Stimulated activated CD8-positive, alpha-beta memory T cell treated with anti-CD3 and anti-CD28 coated beads, Interleukin-7, amount 100 ng/mL, for 48 hours (primary cell): ENCODE measurements at places on chromosomes 2 and 18.
A peak's percentile ranks its signal among the peaks of the same experiment; 100 is the strongest.

- no peak for DNase-seq
These were observed 3.0 kb upstream of the FOSL2 start for GRCh38 chr2:28389399-28390240.

GRCh38 chr2:198973181-198973580 lies 484.6 kb downstream of the SATB2 start:
- DNase-seq, result no peak

- DNase-seq, result no peak
These were observed 8.3 kb downstream of the WNT6 start for GRCh38 chr2:218867900-218868299.

DNA sequence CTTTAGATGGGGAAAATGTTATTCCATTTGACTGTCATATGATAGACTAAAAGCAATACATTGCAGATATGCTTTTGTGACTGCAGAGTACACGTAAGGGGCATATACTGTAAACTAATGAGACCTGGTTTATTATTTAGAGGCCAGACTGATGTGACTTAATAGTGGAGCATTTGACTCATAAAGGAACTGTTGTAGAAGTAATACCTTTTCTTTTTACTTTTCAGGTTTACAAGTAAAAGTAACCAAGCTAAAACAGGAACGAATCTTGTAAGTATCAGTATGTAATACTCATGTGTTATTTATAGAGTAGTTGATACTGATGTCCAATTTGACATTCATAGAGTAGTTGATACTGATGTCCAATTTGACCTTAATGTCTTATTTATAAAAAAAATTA lies 13.1 kb downstream of the RBBP8 start:
- no peak for DNase-seq

- DNase-seq, result no peak
These were observed 844 bp upstream of the VSNL1 start for GRCh38 chr2:17539611-17540092.

GRCh38 chr18:23596183-23596582 lies 9.9 kb upstream of the NPC1 start:
- no peak for DNase-seq

DNA sequence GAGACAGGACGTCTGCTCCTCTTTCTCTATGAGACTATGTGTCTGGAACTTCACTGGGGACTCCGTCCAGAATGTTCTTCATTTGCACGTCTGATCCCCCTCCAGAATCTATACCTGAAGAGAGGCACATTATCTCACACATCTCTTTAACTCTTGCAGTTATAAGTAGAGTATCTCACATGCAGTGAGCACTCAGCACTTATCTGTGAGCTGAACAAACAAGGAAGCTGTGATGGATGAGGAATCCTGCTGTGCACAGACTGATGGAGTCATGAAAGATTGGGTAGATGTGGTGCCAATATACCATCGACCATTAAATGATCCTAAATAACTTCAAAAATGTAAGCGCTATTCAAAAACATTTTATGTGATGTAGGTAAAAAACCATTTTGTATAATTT lies 888.3 kb upstream of the CELF4 start:
- DNase-seq, result no peak

DNA sequence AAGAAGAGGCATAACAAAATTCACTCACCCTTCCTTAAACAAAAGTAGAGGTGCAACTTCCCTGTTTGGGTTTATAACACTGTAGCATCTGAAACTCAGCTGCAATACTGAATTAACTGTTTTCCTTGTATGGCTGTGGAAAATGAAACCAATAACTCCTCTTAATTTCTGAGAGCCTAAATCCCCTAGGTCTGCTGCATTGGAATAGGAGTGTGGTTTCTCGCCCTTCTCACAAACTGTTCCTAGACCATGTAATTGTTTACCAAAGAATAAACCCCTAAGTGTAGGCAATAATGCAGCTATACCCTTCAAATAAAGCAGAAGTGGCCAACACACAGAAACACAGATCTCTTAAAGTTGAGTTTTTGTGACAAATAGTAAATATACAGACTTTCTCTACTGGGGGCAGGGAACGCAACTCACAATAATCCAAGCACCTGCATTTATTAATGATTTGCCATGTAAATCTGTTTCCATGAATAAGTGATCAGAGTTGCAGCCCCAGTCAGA lies 52.0 kb downstream of the RASGRP3 start:
- no peak for DNase-seq

DNA sequence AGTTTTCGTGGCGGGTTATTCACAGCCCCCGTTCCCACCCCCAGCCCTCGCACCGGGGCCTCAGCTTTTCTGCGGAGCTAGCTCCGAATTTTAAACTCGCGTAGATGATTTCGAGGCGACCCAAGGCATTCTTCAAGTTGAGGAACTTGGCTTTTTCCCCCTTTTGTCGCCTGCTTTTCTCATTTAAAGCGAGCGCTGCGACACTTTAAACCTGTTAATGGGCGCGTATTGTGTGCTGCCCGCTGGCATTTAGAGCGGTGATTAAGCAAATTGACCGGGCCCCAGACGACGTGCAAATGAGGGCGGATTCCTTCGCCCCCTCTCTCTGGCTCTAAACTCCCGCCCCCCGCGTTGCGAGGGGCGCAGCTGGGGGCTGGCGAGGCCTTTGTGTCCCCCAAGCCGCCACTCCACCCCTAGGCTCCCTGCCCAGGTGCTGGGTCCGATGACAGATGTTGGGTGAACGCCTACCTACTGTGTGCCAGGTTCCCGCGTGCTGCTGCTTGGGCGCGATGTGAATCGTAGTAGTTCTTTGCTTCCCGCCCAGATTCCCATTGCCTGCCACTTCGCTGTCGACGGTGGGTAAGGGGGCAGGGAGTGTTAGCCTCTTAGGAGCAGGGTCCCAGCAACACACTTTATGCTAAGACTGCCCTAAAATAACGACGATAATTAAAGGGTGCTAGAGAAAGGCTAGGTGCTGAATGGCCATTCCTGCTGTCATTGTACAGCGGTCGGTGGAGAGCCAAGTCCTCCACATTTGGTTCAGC lies 1.9 kb downstream of the TCF7L1 start:
- no peak for DNase-seq

- no peak for DNase-seq
These were observed 213.9 kb upstream of the ITGA4 start for GRCh38 chr2:181243319-181243718.

DNA sequence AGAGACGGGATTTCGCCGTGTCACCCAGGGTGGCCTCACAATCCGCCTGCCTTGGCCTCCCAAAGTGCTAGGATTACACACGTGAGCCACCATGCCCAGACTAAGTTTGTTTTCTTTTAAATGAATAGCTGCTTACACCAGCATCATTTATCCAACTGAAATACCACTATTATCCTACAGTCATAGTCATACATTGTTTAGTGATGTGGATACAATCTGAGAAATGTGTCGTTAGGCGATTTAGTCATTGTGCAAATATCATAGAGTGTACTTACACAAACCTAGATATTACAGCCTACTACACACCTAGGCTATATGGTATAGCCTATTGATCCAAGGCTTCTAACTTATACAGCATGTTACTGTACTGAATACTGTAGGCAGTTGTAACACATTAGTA lies 10.3 kb downstream of the ZC3H15 start:
- DNase-seq, result no peak

DNA sequence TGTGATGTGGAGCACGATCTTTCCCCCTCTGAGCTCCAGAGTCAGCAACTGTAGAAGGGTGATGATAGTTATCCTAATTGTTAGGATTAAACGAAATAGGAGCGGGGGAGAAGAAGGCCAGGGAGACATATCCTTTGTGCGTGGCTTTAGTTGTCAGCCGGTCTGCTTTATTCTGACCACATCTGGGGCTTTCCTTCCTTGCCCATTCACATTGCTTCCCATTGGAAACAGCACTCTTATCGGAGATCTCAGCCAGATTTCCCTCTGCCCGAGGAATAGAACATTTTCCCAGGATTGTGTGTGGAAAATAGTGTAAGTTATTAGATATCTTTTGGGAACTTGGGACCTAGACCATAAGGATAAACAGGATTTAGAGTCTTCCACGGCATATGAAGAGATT lies 1.5 kb downstream of the RALB start:
- DNase-seq, result no peak

- peak; percentile 24 for DNase-seq
These were observed 970 bp upstream of the ADCYAP1 start for GRCh38 chr18:903701-904100.

DNA sequence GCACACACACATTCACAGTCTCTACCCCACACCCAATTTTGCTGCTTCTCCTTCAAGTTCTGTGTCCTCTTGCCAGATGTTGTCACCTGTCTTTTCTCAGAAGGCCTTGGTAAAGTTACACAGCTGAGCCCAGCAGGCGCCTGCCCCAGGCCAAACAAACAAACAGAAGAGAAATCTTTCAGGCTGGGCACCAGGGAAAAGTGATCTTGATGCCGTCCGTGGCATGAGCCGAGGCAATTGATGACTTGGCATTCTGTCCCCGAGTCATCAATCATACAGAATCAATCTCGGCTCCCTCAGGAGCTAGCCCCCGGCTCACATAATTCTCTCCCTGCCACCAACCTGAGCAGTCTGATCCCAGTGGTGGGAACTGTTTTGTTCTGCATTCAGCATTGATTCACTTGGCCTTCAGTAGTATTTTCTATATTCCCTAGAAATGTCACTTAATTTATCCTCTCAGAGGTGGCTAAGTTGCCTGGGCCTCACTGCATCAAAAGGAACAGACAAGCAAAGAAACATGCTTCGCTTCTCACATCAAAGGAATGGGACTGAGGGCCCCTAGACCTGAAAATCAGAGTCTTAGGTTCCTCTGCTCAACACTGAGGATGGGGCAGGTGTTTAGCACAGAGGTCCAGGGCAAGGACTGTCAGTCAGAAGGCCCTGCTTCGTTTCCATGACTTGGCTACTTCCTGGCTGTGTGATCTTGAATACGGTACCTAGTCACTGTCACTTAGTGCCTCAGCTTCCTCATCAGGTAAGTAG lies 278.8 kb upstream of the CELF4 start:
- DNase-seq, result no peak

- DNase-seq, result no peak
These were observed 94.0 kb downstream of the CELF4 start for GRCh38 chr18:37471637-37472036.

DNA sequence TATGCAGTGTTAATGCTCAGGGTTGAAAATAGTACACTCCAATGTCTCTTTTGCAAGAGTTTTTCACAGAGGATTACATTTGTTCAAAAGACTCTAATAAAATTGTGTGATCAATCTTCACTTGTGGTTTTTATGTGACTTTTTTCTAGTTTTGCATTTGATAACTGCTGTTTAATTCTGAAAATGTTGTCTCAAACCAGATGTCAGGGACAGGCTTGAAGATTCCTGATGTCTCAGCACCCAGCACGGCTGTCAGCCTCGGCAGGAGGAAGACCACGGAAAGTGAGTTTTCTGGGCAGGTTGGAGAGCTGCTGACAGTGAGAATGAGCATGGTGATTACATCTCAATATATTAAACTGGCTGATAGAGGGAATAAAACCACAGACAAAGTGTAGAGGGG lies 9.1 kb downstream of the SOX11 start:
- no peak for DNase-seq

- no peak for DNase-seq
These were observed at the start of gene SERPINB2 for GRCh38 chr18:63887424-63887823. SERPINB2 (plus strand) TSS chr18:63887705; CDS start chr18:63891445, 3,740 bp downstream.

DNA sequence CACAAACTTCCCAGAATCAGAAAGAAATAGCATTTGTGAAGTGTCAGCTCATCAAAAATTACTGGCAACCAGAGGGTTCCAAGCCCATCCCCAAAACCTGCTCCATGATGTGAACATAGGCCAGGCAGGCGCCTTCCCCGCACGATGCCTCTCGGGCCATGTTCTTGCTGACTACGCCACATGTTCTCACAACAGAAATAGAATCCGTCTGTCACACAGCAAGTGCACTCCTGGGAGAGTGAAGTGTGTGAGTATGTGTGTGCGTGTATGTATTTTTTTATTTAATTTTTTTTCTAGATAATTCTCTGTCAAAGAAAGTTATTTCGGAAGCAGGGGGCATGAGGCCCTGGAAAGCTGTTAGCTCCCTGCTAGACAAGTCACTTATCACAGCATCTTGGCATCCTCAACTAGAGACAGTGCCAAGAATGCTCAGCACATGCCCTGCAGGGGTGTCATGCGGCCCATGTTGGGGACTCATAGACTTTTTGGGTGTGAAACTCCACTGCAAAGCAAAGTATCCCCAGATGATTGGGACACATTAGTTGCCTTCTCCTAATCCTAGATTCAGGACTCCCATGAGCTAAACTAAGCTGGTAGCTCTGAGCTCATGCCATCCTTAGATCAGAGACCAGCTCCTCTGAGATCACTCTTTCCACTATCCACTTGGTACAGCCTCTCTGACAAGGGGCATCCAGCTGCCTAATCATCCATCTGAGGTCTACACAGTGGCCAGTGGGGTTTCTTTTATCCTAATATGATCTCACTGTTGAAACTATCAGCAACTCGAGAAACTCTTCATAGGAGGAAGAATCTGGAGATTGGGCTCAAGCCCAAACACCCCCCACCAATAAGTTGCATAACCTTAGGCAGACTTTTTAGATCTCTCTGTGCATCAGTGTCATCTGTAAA lies 53.2 kb upstream of the CYRIA start:
- DNase-seq, result no peak

DNA sequence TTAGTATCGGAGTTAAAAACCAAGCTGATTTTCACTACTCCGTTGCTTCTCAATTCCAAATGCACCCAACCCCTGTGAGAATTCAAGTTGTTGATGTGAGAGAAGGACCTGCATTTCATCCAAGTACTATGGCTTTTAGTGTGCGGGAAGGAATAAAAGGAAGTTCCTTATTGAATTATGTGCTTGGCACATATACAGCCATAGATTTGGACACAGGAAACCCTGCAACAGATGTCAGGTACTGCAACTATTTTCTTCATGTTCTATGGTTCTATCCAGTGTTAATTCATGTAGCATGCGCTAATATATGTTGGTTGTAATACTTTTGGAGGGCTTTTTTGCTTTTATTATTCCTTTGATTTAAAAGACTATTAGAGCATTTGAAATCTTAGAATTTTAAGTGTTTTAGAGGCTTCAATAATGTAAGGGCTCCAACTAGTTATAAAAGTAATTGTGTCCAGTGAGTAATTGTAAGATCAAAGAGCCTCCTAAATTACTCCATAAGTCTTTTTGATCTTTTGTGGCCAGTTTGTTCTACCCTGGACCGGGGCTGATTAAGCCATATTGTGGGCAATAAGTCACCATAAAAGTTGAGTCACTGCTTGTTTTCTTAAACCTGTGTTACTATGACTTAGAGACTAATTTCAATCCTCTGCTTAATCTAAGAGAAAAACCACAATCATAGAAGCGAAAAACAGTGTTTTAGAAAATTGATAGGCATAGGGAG lies 22.9 kb downstream of the DSG4 start:
- DNase-seq, result no peak
